ENCODE measurements at places on chromosomes 3 and 15. TPM values are rescaled to one million over a fixed set of nuclear protein-coding genes. Genes with fewer than 3 reads are reported as not detected.

ITPR1 gene
- total RNA-seq = 39.6 TPM

CIP2A gene
- total RNA-seq = 2.6 TPM

TUBGCP4 gene
- total RNA-seq = 15.0 TPM

PTH1R gene
- 2.5 TPM for total RNA-seq

DNA sequence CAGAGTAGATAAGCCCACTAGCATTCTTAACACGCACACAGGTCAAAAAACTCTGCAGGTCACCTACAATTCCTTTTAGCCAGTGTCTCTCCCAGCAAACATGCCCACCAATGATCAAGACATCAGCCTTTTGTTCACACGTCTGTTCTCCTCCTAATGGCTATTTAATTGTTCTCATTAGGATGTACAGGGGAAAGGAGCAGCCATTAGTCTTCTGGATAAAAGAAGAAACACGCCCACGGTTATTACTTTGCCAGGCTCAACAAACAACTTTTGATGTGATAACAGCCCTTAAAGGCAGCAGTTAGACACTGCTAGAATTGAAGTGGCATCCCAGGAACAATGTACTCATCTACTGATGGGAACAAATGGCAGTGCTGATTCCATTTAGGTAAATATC is 108.8 kb downstream of the NTRK3 start:
- H3K36me3 ChIP-seq = no peaks in the 10 kb centered on the region
- no peaks in the 10 kb centered on the region for H3K27me3 ChIP-seq
- H3K27ac ChIP-seq = no peak overlapping the region
- DNase-seq = no peak

- H3K27me3 ChIP-seq = no peaks in the 10 kb centered on the region
- H3K4me1 ChIP-seq = peaks cover under 1% of the 10 kb centered on the region
- H3K27ac ChIP-seq = no peak overlapping the region
- no peaks in the 10 kb centered on the region for H3K36me3 ChIP-seq
- DNase-seq = no peak
These were observed 193.3 kb downstream of the ADAMTS9 start for GRCh38 chr3:64494526-64494925.

DNA sequence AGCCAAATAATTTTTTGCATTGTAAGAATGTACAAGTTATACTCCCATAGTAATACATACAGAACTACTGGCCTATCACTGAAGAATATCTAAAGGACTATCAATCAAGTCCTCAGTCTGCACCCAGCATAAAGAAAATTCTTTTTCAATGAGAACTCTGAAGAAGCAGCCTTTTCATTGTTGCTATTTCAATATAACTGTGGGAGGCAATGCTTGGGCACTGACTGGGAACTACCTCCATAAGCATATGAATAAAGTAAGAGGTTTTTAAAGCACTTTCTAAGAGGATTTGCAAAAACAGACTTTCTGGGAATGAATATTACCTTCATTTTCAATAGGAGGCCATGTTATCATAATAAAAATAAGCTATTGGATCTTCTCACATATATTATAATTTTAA is 24.6 kb upstream of the NECTIN3 start:
- no peak for DNase-seq
- H3K4me3 ChIP-seq = no peak overlapping the region
- H3K4me1 ChIP-seq = no peaks in the 10 kb centered on the region
- no peaks in the 10 kb centered on the region for H3K36me3 ChIP-seq
- H3K27me3 ChIP-seq = no peaks in the 10 kb centered on the region

- H3K27ac ChIP-seq = no peak overlapping the region
- H3K36me3 ChIP-seq = no peaks in the 10 kb centered on the region
- DNase-seq = no peak
- peaks cover 15% of the 10 kb centered on the region for H3K4me1 ChIP-seq
These were observed 49.4 kb upstream of the GSK3B start for GRCh38 chr3:120143676-120144075.

GRCh38 chr15:68795298-68795848 is 25.3 kb downstream of the ANP32A start:
- peak; percentile 90 for DNase-seq
- peaks cover 60% of the 10 kb centered on the region for H3K4me1 ChIP-seq
- no peaks in the 10 kb centered on the region for H3K27me3 ChIP-seq
- H3K27ac ChIP-seq = peak overlapping the region; percentile 69
- H3K4me3 ChIP-seq = no peak overlapping the region
- H3K36me3 ChIP-seq = no peaks in the 10 kb centered on the region

DNA sequence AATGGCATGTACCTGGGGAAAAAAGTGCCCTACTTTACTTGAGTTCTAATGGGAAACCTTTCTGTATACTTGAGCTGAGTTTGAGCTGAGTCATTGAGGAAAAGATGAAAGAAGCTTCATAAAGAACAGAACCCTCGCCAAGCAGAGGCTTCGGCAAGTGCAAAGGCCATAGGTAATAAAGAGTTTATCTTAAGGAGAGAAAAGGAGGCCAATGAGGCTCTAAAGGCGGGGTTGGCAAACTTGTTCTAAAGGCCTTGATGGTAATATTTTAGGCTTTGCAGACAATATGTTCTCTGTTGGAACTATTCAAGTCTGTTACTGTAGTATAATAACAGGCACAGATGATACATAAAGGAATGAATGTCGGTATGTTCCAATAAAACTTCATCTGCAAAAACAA is 17.6 kb upstream of the TRAT1 start:
- no peaks in the 10 kb centered on the region for H3K4me1 ChIP-seq
- no peaks in the 10 kb centered on the region for H3K27me3 ChIP-seq
- no peak overlapping the region for H3K4me3 ChIP-seq
- H3K36me3 ChIP-seq = no peaks in the 10 kb centered on the region
- peak; percentile 48 for DNase-seq

- H3K27me3 ChIP-seq = no peaks in the 10 kb centered on the region
These were observed 330.8 kb downstream of the TIGIT start for GRCh38 chr3:114624571-114625181.

DNA sequence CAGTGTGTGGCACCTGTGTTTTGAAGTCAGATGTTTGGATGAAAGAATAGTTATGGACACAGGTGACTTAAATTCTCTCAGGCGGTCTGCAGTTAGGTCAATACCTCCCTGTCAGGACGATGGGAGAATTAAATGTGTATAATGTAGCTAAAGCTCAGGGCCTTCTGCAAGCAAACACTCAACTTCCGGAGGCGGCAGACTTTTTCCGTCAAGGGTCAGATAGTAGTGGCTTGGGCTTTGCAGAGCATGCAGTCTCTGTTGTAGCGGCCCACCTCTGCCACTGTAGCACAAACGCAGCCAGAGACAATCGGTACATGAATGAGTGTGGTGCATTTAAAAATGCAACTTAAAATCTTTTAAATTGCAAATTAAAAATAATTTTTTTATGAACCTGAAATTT is 47.4 kb downstream of the CMTM8 start:
- no peak for DNase-seq
- H3K27ac ChIP-seq = no peak overlapping the region
- H3K36me3 ChIP-seq = no peaks in the 10 kb centered on the region

DNA sequence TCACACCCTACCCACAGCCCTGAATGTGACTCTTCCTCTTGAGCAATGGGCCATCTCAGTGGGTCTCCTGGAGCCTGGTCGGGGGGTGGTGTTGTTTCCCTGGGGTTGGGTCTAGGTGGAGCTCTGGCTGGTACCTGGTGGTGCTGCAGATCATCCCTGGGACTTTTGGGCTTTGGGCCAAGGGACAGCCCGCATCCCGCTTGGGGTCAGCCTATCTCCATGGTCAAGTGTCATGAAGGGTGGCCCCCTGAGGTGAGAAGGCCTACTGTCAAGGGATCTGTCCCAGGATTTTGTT is 202.0 kb downstream of the UBE3A start:
- DNase-seq = no peak
- H3K4me1 ChIP-seq = no peaks in the 10 kb centered on the region
- H3K36me3 ChIP-seq = no peaks in the 10 kb centered on the region

DNA sequence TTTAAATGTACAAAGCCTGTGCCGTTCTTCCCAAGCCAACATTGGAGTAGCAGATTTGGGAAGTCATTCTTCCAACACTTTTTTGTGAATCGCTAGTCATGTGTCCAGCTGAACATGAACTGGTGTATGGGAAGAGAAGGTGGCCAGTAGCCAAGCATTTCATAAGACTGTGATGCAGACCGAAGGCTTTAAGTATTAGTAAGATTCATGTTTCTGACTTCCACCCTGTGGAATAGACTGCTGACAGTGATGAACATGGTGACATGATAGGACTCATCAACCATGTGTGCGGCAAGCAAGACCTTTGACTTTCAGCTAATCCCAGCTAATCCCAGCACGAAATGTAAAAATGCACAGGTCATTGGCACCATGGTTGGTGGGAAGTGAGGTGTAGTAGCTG is 48.3 kb upstream of the THSD4 start:
- no peak overlapping the region for H3K4me3 ChIP-seq
- DNase-seq = no peak
- no peaks in the 10 kb centered on the region for H3K36me3 ChIP-seq
- no peak overlapping the region for H3K27ac ChIP-seq
- no peaks in the 10 kb centered on the region for H3K4me1 ChIP-seq

DNA sequence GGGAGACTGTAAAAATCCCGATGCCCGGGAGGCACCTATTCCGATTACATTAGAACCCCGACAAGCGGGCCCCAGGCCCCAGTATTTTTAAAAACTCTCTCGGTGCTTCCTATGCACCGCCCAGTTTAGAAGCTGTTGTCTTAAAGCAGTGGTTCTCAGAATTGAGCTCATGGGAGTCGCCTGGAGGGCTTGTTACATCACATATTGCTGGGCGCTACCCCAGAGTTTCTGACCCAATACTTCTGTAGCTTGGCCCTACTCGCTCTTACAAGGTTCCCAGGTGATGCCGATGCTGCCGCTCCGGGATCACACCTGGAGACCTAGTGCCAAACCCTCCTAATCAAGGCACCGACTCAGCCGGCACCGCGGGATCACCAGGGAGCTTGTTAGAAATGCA is 35.2 kb downstream of the CPN2 start:
- H3K36me3 ChIP-seq = no peaks in the 10 kb centered on the region
- peaks cover 17% of the 10 kb centered on the region for H3K4me1 ChIP-seq
- H3K27me3 ChIP-seq = peaks cover 11% of the 10 kb centered on the region
- H3K4me3 ChIP-seq = no peak overlapping the region
- H3K27ac ChIP-seq = peak overlapping the region; percentile 58

Data from transverse colon (tissue), 4 donors.